ENCODE measurements at places on chromosomes 4 and X.

DNA sequence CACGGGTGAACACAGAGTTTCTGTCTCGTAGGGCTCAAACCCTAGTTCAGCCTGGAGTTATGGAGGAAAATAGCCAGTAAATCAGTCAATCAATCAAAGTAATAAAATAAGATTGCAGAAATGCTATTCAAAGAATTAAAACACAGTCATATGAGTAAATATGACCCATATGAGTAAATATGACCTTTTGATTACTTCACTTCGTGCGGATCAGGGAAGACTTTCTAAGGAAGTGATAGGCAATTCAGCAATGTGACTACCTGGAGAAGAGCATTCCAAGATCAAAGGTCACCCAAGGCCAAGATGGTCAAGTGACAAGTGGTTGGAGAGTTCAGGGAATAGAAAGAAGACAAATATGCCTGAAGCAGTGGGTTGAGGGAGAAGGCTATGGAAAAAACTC is 722.6 kb downstream of the ADGRL3 start:
- DNase-seq, result no peak

DNA sequence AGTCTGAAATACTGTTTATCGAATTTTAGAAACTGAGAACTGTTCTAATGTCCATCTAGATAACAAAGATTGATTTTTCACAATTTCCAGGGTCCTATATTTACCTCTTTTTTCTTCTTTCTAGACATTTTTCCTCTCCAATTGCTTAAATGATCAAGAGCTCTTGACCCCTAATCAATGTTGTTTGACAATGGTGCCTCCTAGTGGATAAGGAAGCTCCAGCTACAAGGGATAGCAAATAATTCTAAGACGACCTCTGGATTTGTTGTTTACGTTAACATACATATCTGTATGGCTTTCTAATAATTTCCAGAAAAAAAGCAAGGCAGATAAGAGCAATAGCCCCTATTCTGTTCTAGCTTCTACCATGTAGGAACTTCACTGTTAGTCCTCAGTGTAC is 35.8 kb downstream of the GPR82 start:
- no peak for DNase-seq

DNA sequence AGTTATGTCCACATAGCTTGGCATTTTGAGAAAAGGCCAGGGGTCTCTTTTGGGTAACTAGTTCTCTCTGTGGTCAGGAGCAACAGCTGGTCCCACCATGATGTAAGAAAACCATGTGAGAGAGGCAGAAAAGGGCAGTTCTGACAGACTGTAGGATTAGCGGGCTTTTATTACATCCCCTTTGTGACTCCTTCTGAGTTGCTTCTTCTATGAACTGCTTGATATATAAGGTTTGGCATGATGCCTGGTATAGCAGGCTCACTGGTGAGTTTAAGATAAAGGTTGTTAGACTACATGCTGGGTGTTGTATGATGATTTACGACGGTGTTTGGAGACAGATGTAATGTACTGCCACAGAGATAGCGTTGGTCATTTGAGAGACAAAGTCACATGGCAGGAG is 2308.1 kb upstream of the AGA start:
- no peak for DNase-seq

DNA sequence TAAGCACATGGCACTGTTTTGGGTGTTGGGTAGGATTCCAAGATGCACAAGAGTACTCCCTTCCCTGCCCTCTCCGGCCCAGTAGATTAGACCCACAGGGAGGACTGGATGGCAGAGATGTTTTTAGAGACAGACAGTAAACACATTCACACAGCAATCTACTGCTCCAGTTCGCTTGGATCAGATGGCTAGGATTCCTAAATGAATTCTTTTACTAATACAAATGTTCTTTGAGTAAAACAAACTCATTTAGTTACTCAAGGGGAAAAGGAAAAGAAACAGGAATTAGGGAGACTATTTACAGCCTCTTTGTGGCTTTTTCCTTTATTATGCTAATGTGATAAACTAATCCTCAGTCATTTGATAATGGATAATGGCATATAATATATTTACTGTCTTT is 5.9 kb downstream of the SNX25 start:
- DNase-seq, result no peak

DNA sequence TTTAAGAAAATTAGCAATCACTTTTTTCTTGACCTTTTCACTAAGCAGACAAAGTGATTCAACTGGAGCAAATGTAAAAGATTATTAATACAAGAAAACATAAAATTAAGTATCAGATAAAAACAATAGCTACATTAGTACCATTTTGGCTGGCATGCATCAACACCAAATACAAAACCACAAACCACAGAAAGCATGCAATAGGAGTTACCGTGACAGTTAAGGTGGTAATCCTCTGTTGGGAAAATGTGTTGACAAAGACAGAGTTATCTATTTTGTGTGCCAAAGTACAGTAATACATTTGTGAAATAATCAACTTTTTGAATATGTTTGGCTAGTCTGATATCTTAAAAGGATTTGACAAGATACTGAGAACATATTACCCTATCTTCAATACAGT is 89.8 kb upstream of the ETNPPL start:
- DNase-seq, result no peak

DNA sequence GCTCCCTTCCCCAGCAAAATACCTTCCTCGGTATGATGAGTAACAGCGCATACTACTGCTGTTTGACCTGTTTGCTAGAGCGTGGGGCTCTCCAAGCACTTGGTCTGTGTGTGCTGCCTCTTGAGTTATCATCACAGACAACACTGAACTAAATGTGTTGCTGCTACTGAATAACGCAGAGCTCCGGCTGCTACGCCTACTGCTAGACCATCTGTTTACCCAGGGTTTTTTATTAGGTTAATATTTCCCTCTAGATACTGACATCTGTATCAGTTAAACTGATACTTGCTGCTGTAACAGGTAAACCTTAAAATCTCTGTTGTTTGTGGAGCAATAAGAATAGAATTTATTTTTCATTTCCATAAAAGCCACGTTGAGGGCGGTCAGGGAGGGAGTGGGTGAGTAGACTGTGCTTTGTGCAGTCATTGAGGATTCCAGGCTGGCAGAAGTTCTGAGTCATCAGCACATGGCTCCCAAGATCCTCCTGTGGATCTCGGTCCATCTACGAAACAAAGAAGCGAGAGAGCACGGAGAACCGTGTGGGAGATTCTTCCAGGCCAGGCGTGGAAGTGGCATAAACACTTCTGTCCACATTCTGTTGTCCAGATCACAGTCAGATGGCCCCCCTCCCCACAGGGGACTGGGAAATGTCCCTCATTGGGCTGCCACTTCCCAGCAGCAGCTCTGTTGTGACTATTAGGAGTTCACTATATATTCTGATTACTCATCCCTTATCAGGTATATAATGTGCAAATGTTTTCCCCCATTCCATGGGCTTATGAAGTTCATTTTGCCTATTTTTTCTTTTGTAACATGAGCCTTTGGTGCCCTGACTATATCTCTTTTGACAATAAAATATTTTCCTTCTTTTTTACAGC is 14.1 kb downstream of the GRK4 start:
- DNase-seq, result no peak

- no peak for DNase-seq
Measured at GRCh38 chr4:148395771-148396170, 46.4 kb downstream of the NR3C2 start.

DNA sequence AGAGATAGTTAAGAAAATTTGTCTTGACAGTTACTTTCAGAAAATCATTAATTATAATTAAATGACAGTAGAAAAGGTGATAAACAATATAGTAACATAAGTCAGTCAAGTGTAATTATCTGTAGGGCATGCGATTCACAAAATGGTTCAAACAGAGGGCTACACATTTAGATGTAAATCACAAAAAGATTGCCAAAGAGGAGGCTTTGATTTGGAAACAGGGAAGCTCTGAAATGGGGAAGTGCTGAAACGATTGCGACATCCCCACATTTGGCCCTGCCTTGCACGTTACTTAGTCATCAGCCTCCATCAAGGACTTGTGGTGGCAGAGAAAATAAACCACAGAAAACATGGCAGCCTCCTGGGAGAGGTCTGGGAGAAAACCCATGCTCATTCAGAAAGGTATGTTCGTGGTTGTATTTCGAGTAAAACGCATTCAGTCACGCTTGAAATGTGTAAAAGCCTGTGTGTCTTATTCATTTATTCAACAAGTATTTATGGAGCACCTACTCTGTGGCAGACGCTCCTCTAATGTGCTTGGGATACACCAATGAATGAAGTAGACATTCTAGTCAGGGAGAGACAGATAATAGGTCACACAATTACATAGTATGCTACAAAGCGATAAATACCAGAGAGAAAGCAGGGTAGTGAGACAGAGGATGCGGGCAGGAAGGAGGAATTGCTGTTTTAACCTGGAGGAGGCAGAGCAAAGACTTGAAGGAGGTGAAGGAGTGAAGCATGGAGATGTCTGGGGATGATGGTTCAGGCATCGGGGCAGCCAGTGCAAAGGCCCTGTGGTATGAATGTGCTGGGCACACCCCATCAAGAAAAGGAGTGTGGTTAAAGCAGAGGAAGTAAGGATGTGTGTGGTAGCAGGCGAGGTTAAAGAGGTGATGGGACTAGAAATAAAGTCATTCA is 7.8 kb downstream of the RBM47 start:
- peak; percentile 30 for DNase-seq

GRCh38 chrX:43513085-43513484 is 143.0 kb upstream of the MAOA start:
- no peak for DNase-seq

- DNase-seq, result no peak
Measured at GRCh38 chrX:150527108-150527507, 41.3 kb upstream of the MTM1 start.

DNA sequence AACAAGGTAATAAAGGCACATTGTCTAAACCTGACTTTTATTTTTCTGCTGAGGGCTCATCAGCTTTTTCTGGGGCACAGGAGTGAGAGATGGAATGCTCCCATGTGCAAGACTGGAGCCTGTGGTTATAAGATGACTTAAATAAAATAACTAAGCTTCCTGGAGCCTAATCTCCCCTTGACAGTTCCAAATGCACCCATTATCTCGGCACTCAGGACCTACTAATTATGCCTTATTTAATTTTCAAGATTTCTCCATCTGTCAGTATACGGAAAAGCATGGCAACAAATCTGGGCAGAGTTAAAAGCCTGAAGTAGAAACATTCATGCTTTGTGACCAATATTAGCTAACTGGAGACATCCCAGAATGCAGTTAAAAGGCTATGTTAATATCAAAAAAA is 416.7 kb upstream of the TEX13C start:
- no peak for DNase-seq

DNA sequence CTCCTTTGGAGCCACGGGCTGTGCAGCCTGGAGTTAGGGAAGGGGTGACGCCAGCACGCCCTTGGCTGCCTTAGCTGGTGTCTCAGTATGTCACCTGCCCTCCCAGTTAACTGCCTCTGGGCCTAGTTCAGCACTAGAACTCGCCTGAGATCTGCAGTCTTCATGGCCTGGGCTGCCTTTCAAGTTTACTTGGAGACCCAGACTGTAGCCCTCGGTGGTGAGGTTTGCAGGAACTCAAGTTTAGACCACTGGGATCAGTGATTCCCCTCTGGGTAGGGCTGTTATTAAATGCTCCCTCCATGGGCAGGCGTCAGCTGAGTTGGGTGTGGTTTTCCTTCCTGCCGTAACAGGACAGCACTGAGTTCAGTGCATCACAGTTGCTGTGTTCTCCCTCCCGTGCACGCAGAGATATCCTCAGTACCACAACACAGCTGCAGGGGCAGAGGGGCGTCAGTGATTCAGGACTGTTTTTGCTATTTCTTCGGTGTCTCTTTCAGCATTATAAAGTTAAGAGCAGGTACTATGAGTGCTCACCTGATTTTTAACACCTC is 30.5 kb downstream of the PLAC8 start:
- no peak for DNase-seq

- DNase-seq, result no peak
Measured at GRCh38 chrX:32571579-32571978, 639.8 kb downstream of the DMD start.

DNA sequence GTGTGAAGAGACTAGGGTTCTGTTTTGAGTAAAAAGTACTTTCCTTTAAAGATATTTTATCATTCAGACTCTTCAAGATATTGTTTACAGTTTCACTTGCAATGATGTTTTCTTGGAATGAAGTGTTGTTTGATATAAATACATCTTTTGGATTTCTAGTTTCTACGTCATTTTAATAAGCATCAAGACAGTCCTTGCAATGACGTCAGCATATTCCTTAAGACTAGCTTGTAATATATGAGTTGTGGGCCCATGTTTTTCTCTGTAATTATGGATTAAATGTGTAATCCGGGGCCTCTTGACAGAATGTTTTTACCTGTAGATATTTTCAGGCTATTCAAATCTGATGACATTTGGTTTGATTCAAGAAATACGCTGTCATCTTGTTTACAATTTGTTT is 66.1 kb downstream of the RBMX2 start:
- DNase-seq, result no peak

- no peak for DNase-seq
Measured at GRCh38 chr4:124931050-124931449, 218.5 kb upstream of the ANKRD50 start.

- DNase-seq, result no peak
Measured at GRCh38 chr4:138889216-138889615, 126.4 kb upstream of the NOCT start.

GRCh38 chr4:93221771-93222170 is 606.8 kb upstream of the ATOH1 start:
- DNase-seq, result no peak

DNA sequence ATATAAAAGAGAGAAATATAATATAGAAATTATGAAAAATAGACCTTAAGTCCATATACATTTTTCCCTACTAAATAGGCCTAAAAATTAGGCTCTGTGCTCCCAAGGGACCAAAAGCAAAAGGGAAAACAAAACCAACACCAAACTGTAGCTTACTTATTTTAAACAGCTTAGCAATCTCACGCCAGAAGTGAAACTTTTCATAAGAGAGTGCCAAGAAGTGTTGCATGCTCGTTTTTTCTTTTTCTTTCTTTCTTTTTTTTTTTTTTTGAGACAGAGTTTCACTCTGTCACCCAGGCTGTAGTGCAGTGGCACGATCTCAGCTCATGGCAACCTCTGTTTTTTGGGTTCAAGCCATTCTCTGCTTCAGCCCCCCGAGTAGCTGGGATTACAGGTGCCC is 250.4 kb downstream of the TMA16 start:
- DNase-seq, result no peak

DNA sequence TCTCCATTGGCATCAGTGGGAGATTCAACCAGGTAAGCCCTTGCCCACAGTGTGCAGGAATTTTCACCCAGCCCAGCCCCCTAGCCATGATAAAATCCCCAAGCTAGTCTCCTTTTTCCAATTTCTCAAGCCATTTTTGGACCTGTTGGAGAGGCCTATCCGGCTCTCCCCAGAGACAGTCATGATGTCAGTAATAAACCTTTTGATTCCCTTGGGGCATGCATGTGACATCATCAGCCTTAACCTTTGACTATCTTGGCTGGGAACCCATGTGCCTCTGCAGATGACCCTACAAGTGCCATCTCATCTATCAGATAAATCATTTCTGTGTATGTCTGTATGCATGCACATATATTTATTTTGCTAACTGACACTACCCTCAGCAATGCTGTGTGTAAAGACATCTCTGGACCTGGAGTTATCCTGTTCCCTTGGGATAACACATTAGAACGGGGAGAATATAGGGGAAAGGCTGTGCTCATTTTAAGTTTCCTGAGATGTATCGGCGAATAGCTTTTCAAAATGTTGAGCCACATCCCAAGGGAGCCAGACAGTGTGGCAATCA is 51.0 kb downstream of the CYTL1 start:
- DNase-seq, result no peak

GRCh38 chr4:181646864-181647263 is 596.3 kb upstream of the TENM3 start:
- DNase-seq, result no peak

- no peak for DNase-seq
Measured at GRCh38 chrX:153379508-153379907, 21.6 kb downstream of the PNMA6E start.
